ENCODE measurements at places on chromosomes 2 and 18. TPM values are rescaled to one million over a fixed set of nuclear protein-coding genes. Genes with fewer than 3 reads are reported as not detected.
A peak's percentile ranks its signal among the peaks of the same experiment; 100 is the strongest.

- no peak for DNase-seq
These were observed 95.2 kb upstream of the THUMPD2 start for GRCh38 chr2:39874236-39874635.

- DNase-seq, result no peak
These were observed 162.9 kb upstream of the ZNF516 start for GRCh38 chr18:76657911-76658470.

DNA sequence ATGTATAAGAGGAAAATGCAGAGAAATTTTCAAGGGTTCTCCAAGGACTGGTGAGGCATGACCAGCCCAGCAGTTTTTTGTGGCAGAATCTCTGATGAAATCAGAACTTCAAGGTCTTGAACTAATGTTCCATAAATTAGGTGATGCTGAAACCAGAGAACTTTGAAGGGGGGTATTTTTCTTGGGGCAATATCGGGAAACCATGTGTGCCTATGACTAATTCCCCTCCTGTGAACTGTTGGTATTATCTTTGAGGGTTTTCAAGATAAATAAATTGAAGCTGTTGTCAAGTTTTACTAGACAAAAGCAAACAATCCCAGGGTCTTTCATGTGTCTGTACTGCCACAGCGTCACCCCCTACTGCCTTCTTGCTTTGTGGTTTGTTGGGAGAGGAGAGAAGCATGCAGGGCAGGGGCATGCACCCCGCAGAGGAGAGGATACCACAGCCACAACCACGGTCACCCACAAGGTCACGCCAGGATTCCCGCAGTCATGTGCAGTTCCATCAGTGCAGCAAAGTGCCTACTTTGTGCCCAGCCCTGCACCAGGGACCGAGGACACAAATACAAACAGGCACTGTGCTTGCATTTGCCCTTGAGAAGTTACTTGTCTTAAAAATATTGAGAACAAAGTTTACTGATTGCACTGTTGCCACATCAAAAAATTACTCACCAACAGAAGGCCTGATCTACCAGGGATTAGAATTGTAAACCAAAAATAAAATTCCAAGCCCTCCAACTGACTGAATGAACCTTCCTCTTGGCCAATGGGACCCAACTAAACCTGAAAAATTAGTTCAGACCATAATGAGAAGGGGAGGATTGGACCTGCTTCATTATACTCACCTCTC, 413.3 kb upstream of the TRIB2 start:
- no peak for DNase-seq

DNA sequence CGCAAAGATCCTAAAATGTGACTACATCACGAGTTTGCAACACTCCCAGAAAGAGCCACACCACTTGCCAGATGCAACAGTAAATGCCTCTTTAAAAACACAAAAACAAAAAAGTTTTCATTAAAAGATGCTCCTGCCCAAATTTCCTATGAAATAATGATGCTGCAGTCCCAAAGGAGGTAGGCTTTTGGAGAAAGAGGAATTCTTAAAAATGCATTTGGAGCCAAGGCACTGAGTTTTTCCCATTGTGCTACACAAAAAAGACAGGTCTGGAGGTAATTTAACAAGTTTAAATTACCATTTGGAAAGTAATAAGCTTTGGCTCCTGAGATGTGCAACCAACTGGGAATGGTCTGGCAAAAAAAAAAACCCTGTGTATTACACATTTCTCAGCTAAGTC, 145.0 kb downstream of the PID1 start:
- no peak for DNase-seq

DNA sequence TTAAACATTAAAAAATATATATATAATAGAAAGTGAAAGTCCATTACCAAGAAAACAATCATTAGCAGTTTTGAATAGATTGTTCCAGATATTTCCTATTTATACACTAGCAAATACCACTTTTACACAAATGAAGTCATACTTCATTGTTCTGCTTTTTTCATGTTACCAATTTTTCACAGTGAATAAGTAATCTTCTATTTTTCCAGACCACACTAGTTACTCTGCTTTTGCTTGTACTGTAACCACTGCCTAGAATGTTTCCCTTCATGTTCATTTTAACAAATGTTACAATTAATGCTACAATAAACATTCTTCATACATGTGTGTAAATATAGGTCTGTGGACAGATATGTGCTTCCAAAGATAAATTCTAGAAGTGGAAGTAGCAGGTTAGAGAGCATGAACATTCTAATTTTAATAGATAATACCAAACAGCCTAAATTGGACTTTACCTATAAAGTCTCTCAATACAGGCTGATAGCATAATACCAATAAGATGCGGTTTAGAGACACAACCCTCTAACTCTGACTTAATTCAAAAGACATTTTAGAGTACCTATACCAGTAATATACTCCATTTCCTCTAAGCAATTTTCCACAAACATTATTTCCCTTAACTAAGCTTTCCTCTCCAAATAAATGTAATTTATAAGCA, 17.0 kb downstream of the ITSN2 start:
- no peak for DNase-seq

GRCh38 chr2:142037066-142037465, 93.8 kb downstream of the LRP1B start:
- DNase-seq, result no peak

GRCh38 chr18:54480616-54481015, 110.4 kb upstream of the DYNAP start:
- no peak for DNase-seq

DNA sequence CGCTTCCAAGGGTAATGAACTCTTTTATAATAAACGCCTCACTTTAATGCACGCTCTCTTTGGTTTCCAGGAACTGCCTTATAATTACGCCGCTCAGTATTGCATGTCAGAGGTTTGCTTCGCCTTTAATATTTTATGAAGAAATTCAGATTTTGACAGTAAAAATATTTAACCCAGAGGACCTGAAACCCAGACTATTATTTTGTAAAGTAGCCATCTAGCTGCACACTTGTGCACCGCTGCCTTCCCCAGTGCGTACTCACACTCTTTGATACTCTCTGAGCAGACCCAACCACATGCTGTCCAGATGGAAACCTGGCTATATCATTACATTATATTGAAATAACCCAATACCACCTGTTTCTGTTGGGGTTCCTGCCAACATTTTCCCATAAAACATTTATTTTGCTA, 270.1 kb downstream of the C1D start:
- DNase-seq, result no peak

- DNase-seq, result no peak
These were observed 43.5 kb upstream of the ID2 start for GRCh38 chr2:8638327-8638726.

DNA sequence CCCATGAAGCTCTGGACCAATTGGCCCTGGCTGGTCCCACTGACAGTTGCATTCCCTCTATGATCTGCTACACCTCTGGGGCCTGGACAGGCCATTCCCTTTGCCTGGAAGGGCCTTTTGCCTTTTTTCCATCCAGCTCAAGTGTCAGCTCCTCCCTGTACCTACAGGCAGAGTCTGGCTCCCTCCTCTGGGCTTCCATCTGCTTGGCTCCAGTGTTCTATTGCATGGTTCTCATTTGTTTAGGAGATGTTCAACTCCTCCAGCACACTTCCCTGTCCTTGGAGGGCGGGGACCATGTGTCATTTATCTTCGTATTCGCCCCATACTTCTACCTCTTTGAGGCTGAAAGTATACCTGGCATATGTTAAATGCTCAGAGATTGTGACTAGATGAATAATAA, 61.1 kb downstream of the PRKCE start:
- DNase-seq, result no peak

- DNase-seq, result no peak
These were observed 257.5 kb upstream of the FN1 start for GRCh38 chr2:215693193-215693998.

DNA sequence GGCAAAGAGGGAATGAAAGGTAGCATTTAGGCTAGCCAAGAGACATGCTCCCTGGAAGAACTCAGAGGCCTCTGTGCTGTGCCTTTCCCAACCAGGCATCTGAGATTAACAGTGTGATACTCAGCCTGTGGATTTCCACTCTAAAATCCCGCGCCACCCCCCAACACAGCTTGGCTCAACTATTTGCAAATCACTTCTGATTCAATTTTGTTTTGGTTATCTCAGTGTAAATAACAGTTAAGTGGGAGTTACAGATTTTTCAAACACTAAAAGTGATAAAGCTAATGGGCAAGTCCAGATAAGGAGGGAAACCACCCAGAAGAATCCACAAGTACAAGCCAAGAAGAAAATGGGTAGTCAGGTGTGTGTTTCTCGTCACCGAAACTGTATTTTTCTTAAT, 1.4 kb upstream of the NRP2 start:
- DNase-seq, result no peak

DNA sequence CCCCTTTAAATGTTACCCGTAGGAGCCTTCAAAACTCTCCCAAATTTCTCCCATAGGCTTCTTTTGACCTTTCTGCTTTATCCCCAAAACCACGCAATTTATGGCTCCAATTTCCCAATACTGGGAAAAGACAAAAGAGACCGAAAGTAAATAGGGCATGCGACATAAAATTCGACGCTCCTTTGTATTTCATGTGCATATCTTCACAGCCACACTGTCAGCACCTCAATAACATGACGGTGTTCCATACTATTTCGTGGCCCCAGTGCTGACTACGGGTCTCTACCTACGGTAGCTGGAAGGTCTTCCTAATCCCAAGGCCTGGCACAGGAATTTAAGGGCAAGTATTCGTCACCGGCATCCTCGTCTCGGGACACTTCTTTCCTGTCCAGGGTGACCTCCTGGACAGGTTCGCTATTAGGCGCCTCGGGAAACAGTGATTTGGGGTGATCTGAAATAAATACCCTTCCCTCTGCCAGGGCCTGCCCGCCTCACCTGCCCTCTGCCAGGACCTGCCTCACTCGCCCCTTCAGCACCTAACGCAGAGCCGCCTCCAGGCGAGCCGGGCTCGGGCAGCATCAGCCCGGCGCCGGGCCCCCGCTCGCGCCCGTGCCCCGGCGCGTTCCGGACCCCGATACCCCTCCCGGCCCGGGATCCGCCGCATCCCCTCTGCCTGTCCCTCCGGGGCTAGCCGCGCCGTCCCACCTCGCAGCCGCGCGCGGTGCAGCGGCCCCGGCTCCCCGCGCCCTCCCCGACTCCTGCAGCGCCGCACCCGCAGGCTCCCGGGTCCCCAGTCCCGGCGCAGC, 680 bp downstream of the DTNB start:
- no peak for DNase-seq

DNA sequence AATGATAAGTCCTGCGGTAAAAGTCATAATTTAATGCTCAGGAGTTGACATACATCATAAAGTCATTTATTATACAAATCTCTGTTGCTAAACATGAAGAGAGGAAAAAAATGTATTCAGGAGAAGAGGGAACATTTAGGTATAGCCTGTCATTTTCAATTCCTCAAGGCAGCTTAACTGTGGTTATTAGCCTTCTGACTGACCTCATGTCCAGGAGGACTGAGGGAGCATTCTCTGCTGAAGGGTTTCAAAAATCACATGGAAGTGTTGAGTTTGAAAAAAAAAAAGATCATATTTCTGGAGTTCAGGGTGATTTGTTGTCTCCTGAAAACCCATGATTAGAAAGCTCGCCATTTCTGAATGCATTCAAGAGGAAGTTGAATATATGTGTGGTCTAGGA, 1371.1 kb upstream of the LRRTM1 start:
- DNase-seq, result no peak

GRCh38 chr2:139805441-139805840, 1025.3 kb upstream of the NXPH2 start:
- no peak for DNase-seq

- peak; percentile 98 for DNase-seq
These were observed at the start of gene SPOPL for GRCh38 chr2:138501425-138502254. SPOPL (plus strand) TSS chr2:138501770; CDS start chr2:138550217, 48,447 bp downstream.

GRCh38 chr2:102296449-102296848, 14.9 kb upstream of the IL1RL1 start:
- no peak for DNase-seq

DNA sequence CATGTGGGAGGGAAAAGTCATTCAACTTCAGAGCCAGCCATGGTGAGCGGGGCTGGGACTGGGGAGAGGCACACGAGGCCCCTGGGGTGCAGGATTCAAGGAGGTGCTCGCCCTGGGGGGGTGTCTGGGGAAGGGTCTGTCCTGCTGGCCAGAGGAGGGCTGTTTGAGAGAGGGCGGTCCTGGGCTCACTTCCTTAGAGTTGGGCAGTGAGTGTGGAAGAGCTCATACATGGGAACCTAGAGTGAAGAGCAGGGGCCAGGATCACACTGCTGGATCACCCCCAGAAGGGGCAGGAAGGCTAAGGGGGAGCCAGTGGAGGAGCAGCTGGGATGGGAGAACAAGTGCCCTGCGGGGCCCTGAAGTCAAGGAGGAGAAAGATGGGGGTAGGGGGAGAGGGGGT, 6.5 kb downstream of the SH3BP4 start:
- no peak for DNase-seq

DNA sequence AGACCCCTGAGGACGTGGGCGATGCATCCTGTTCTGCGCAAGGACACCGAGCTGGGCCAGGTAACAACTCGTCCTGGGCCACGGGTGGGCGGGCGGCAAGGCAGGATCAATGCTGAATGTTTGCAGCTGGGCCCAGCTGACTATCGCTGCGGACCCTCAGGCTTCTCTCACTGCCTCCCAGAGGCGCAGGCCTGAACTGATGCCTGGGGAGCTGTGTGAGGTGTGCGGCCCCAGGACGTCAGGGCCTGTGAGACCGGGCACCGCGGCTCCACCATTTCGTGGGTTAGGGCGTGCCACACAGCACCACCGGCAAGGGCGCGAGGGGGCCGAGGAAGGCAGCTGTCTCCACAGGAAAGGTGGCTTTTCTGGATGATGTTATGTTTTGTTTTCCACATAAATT, 307.4 kb downstream of the NDUFA10 start:
- no peak for DNase-seq

DNA sequence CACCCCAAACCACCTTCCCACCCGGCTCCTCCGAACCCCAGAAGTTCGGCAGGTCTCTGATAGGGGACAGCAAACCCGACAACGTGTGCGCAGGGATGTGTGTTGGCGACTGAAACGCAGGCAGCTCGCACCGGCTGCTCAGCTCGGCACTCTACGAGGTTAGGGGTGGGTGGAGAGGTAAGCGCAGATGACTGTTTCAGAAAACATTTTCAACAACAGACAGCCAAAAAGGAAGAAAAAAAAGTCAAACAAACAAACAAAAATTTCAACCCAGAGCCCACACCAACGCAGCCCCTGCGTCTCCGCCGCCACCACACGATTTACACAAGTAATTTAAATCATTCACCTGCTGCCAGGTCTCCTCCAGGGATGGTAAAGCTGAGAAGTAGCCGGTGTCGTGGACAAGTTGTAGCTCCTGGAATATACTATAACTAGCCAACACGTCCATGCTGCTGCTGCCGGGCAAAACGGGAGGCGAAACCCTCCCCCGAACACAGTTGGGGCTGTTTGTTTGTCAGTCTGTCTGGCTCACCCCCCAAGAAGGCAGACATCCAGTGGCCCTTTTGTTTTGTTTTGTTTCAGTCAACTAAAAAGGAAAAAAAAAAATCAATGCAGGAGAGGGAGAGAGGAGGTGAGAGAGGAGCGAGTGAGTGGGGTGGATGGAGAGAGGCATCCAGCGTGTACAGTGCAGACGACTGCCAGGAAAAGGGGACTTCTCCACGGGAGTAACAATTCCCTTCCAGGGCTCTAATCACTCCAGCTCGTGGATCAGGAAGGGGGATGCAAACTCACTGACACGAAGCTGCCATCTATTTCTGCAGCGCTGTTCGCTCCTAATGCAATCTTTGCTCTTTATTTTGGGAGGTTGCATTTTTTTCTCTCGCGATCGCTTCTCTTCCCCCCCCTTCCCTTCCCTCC, at the start of gene KLF7:
KLF7 (minus strand) TSS at position 828 of the 918 bp plus-strand sequence; CDS start at position 448, 380 bp downstream.
- peak; percentile 35 for DNase-seq

Gene RAX
- polyA plus RNA-seq, result not detected

Gene MALL
- polyA plus RNA-seq, result 5.2 TPM

Gene RTP5
- not detected for polyA plus RNA-seq

Gene IL1F10
- not detected for polyA plus RNA-seq

Gene TRIM43B
- 0.37 TPM for polyA plus RNA-seq

Gene OTOS
- not detected for polyA plus RNA-seq

Gene LRP1B
- 0.28 TPM for polyA plus RNA-seq

Gene FZD7
- polyA plus RNA-seq, result 16.1 TPM

Gene FBXO48
- polyA plus RNA-seq, result 0.30 TPM

Gene USP14
- polyA plus RNA-seq, result 22.7 TPM
